Transverse colon (tissue), 4 donors: ENCODE measurements at places on chromosomes 4 and X. TPM values are rescaled to one million over a fixed set of nuclear protein-coding genes. Genes with fewer than 3 reads are reported as not detected.

STK32B gene
- total RNA-seq, result 0.60 TPM

DHRSX gene
- total RNA-seq, result 38.2 TPM

TMEM271 gene
- not detected for total RNA-seq

CSAG1 gene
- not detected for total RNA-seq

CCNI gene
- total RNA-seq, result 112 TPM

DNA sequence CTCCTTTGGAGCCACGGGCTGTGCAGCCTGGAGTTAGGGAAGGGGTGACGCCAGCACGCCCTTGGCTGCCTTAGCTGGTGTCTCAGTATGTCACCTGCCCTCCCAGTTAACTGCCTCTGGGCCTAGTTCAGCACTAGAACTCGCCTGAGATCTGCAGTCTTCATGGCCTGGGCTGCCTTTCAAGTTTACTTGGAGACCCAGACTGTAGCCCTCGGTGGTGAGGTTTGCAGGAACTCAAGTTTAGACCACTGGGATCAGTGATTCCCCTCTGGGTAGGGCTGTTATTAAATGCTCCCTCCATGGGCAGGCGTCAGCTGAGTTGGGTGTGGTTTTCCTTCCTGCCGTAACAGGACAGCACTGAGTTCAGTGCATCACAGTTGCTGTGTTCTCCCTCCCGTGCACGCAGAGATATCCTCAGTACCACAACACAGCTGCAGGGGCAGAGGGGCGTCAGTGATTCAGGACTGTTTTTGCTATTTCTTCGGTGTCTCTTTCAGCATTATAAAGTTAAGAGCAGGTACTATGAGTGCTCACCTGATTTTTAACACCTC, 30.5 kb downstream of the PLAC8 start:
- peak; percentile 32 for DNase-seq

DNA sequence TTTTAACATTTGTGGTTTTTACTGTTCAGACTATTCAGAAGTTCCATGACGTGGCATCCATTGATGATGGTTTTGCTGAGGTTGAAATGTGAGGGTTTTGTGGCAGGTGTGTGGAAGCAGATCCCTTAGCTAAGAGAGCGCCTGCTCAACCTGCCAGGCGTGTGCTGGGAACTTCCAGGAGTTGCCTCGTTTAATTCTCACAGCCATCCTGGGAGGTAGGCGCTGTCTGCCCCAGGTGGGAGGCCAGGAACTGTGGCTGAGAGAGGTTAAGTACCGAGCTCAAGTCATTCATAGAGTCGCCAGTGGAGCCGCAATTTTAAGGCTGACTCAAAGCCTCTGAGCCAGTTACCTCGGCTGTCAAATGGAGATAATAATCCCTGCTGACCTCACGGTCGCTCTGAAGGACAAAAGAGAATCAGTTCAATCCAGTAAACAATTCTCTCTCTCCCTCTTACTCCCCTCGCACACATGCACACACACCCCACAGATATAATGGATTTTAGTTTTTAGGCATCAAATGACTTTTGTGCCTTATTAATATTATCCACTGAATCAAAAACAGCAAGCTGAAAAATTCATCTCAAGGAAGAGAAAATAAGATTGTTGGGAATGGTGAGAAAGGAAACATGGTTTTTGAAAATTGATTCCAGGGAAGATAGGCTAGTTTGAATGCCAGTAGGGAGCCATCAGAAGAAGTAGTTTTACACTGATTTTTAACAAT, 171.3 kb downstream of the PTTG2 start:
- peak; percentile 23 for DNase-seq

DNA sequence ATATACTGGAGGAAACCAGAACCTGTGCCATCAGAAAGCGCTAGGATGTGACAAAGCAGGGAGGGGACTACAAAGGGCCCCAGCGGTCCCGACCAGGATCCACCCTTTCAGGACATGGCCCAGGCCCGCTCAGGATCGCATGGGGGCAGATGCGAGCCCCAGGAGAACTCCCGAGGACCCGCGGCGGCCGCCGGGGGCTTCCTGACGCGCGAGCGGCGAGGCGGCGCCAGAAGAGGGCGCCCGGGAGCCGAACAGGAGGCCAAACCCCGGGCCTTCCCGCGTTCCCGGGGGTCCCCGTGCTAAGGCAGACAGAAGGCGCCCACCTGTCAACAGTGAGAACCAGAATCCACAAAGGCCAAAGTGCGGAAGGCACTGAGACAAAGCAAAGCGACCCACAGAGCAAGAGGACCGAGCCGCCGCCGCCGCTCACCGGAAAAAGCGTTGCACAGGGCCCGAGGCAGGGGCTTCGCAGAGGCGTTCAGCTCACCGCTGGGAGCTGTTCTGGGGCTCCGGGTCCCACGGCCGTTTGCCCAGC, 7.3 kb upstream of the OPN1LW start:
- peak; percentile 74 for DNase-seq

- no peak for DNase-seq
These were observed 16.1 kb upstream of the EXOSC9 start for GRCh38 chr4:121784975-121785374.

GRCh38 chr4:15402146-15402545, 25.7 kb upstream of the C1QTNF7 start:
- DNase-seq, result no peak

- DNase-seq, result peak; percentile 28
These were observed 98.2 kb upstream of the PRKX start for GRCh38 chrX:3811331-3812311.

DNA sequence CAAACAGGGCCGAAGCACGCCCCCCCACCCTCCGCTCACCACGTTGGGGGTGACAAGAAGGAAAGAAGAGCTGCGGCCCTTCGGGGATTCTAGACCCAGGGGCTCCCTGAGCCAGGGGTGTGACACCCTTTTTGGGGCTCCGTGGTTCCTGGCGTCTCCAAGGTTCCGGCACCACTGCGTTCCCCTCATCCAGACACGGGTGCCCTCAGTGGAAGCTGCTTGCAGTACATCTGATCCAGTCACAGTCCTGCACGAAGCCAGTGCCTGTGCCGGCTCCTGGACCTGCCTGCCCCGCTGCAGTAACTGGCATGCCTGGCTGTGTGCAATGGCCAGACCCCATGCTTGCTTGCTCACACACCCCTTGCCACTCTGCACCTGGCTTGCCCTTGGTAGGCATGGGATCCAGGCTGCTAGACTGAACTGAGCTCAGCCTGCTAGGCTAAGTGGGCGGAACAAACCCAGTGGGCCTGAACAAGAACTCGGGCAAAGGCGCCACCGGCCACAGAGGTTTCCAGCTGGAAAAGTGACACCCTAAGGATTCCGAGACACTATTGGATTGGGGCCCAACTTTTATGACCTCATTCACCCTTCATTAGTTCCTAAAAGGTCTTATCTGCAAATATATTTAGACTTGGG, 420.4 kb upstream of the AGA start:
- DNase-seq, result no peak

DNA sequence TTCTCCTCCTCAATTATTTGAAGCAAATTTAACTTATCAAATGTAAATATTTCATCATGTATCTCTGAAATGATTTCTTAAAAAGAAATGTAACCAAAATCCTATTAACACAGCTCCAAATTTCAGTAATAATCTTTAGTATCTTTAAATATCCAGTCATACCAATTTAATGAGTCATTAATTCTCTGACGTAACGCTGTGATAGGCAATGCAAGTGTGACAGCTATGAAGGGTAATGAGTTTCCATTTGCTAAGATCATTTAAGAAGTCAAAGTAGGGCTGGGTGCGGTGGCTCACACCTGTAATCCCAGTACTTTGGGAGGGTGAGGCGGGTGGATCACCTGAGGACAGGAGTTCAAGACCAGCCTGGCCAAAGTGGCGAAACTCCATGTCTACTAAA, 15.6 kb downstream of the RPS3A start:
- no peak for DNase-seq

DNA sequence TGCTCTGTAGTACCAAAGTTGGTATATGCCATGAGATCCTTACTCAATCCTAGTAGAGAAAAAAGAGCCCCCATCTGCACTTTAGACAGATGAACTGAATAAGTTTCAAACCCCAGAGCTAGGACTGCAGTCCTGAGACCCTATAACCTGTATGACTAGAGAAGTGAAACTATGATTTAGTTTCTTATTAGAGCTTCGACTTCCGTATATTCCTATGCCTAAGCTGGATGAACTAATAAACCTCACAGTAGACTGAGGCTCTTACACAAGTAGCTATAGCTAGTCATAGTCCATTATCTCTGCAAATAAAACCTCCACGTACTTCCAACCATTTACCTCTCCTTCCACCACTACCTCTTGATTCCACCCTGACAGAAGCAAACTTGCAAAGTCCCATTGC, 6.3 kb upstream of the OTUD4 start:
- no peak for DNase-seq

DNA sequence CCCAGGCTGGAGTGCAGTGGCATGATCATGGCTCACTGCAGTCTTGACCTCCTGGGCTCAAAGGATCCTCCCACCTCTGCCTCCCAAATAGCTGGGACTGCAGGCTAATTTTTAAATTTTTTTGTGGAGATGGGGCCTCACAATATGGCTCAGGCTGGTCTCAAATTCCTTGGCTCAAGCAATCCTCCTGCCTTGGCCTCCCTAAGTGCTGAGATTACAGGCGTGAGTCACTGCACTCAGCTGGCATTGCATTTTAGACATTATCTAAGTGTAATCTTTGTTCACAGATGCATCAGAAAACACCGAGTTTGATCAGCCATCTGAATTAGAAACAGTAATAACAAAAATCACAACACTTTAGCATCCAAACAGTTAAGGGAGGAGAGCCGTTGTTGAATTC, 53.4 kb upstream of the CBR4 start:
- no peak for DNase-seq

GRCh38 chrX:32644476-32645245, 566.7 kb downstream of the DMD start:
- DNase-seq, result no peak

- DNase-seq, result no peak
These were observed 237.8 kb upstream of the ARSJ start for GRCh38 chr4:114217150-114217817.

GRCh38 chr4:81839347-81840042, 367.8 kb upstream of the RASGEF1B start:
- no peak for DNase-seq

DNA sequence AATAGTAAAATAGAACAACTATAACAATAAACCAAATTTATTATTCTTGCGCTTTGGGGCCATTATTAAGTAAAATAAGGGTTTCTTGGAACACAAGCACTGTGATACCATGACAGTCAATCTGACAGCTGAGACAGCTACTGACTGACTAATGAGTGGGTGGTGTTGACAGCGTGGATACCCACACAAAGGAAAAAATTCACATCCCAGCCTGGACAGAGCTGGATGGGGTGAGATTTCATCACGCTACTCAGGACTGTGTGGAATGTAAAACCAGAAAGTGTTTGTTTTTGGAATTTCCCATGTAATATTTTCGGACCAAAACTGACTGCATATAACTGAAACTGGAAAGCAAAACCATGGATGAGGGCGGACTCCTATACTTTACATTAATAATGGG, 48.8 kb downstream of the IGFBP7 start:
- no peak for DNase-seq

- DNase-seq, result peak; percentile 14
These were observed 96.8 kb upstream of the CXXC4 start for GRCh38 chr4:104591510-104591911.

DNA sequence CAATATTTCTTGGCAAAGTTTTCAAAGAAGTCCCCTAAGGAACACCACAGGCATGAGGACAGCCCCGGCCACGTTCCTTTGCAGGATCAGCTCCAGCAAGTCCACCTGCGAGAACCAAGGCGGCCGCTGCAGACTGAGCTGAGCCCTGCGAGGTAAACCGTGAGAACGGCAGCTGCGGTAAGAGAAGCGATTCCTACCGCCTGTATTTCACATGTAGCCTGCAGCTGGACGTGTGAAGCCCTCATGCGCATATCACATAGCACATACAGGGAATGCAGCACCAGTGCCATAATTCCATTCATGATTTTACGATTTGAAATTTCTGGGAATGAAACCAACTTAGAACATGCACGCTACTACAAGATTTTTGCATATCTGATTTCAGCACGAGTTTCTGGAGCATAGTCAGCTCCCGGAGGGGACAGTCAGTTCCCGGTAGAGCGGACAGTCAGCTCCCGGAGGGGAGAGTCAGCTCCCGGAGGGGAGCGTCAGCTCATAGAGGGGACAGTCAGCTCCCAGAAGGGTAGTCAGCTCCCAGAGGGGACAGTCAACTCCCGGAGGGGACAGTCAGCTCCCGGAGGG, 41.7 kb downstream of the FGFRL1 start:
- no peak for DNase-seq

GRCh38 chr4:103036169-103036568, 16.7 kb upstream of the SLC9B1 start:
- no peak for DNase-seq

DNA sequence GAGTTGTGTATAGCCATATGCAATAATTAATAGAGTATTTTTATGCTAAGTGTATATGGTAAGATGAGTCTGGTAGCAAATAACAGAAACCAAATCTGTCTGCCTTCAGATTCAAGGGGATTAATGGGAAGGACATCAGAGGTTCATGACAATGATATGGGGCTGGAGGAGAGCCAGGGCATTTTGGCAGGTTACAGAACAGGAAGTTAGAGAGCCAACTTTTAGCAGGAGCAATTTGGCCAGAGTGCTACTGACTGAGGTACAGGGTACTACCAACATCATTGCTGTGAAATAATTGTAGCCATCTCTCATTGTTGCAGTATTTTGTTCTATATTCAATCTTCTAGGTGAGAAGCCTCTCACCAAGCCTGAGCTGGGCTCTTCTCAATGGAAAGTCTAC, 210.9 kb upstream of the FAM47A start:
- DNase-seq, result no peak

DNA sequence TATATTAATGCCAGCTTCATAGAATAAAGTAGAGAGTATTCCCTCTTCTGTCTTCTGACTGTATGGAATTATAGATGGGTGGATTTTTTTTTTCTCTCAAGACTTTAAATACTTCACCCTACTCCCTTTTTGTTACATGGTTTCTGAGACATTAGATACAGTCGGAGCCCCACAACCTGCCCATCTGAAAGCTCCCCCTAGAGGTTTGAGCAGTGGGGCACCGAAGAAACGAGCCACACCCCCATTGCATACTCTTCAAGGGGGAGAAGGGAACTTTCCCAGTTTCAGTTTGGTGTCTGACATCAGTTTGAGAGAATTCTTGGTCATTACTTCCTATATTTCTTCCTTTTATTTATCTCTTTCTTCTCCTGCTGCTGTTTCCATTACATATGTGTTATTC, 437.6 kb upstream of the AGA start:
- no peak for DNase-seq

DNA sequence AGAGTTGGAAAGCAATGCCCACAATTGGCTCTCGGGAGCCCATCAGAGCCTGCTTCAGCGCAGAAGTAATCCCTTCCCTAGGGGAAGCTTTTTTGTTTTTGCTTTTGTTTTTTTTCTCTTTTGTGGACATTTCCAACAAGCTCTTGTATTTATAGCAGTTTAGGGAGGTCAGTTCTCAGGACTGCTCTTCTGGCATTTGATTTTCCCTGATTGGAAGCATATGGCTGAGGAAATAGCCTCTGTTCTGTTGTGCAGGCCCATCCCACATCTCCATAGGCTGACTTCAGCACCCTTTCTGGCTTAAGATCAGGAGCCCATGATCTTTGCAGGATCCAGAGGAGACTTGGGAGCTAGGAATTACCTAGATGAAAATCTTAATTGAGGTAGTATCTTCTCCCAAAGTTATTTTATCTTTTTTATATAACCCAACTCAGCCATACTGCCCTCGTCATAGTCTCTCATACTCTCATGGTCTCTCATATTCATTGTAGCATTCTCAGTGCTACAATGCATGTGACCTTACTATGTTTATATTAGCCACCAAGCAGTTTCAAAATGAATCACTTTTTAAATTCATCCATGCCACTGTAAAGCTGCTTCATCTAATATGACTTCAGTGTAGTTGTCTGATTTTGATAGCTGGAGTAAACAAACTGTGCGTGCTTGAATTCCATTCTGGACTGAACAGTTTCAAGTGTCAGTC, 16.7 kb downstream of the PAGE4 start:
- no peak for DNase-seq
